Tongue (tissue), 3 donors: ENCODE measurements at places on chromosomes 5 and 9.

DNA sequence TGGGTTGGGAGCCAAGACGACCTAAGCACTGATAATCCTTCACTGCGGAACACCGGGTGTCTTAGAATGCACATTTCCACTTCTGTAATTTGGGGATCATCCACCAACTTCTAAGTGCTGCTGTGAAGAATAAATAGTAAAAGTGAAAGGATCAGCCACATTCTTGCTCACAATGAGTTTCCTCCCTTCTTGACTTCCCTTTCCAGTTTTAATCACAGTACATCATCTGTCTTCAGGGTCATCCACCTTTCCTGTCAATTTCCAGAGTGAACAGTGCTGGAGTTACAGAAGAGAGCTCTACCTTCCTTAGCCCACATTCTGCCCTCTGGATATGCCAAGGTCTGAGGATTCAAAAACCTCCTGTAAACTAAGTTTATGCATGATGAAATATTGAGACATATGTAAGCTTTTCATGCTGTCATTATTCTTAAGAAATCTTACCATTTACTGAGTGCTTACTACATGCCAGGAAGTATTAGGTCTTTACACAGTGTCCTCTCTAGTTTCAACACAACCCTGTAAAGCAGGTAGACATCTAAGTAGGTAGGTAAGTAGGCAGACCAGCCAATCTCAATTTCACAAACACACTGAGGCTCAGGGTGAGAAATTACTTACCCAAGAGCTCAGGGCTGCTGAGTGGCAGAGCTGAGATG is 105.2 kb downstream of the CDK5RAP2 start:
- no peak for DNase-seq

- DNase-seq, result peak; percentile 21
Measured at GRCh38 chr5:33608344-33609041, 167.7 kb downstream of the TARS1 start.

- no peak for DNase-seq
Measured at GRCh38 chr5:119323601-119324000, 32.2 kb upstream of the TNFAIP8 start.

DNA sequence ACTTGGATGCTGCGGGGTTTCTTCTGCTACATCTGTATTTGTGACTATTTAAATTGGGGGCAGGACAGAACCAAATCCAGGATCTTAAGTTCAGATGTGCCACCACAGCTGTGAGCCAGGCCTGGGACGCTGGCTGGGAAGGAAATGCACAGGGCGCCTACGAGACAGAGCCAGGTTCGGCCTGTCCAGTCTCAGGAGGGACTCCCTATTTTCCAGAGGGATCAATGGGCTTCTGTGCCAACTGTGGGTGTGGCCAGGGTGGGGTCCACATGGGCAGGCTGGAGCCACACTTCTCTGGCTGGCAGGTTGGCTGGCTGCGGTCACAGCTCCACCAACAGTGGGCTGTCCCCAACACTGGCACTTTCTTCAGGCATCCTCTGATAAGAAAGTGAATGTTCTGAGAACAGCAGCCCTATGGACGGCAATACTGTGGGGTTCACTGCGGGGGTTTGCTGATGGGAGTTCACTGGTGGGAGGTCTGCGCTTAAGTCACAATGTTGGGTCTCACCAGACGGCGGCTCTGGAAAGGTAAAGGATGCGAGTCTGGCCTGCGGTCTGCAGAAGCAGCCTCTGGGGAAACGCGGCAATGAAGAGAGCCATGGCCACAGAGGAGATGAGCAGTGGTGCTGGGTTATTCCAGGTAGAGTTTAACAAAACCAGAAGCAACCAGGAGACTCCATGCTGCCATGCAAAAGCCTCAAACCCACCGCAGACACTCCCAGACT is 78.1 kb downstream of the DAP start:
- no peak for DNase-seq

- DNase-seq, result no peak
Measured at GRCh38 chr5:158789441-158789840, 310.3 kb downstream of the EBF1 start.

GRCh38 chr5:77957516-77957915 is 181.4 kb upstream of the TBCA start:
- DNase-seq, result no peak
